Right ventricle myocardium inferior (tissue), 1 donor: ENCODE measurements at places on chromosomes 5 and 9.

GRCh38 chr5:76269932-76270610, 133.0 kb upstream of the IQGAP2 start:
- no peak for DNase-seq

DNA sequence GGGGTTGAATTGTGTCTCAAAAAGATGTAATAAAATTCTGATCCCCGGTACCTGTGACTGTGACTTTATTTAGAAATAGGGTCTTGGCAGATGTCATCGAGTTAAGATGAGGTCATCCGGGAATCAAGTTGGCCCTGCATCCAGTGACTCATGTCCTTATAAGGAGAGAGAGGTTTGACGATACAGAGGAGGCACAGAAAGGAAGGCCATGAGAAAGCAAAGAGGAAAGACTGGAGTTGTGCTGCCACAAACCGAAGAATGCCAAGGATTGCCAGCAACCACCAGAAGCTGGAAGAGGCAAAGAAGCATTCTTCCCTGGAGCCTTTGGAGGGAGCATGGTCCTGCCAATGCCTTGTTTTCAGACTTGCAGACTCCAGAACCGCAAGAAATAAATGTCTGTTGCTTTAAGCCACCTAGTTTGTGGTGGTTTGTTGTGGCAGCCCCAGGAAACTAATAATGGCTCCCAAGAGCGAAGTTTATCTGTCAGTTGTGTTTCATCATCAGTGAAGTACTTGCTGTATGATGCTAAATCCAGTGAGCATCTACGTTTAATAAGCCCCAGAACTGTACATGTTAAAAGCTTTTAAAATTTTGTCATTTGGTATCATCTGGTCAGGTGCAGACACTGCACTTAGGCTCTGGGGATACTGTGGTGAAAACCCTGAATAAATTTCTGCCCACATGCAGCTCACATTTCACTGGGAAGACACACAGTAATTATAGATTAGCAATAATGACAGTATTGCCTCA, 114.8 kb downstream of the TLE4 start:
- no peak for DNase-seq

GRCh38 chr9:92517046-92517445, 18.7 kb downstream of the ECM2 start:
- no peak for DNase-seq

DNA sequence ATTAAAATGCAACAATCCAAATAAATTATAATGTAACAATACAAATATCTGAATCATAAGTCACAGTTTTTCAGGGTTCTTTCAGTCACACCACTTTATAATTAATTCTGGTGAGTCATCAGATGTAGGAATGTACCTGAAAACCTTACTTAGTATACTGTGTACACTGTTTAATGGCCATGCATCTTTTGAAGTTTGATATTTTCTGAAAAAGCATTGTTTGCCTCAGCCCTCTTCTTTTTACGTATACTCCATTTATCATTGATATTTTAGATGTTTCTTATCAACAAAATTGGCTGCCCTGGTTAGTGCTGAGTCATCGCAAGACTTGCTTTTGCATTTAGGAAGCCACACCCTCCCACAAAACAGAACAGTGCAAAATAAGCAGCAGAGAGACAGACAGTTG, 218.6 kb downstream of the PJA2 start:
- peak; percentile 34 for DNase-seq

DNA sequence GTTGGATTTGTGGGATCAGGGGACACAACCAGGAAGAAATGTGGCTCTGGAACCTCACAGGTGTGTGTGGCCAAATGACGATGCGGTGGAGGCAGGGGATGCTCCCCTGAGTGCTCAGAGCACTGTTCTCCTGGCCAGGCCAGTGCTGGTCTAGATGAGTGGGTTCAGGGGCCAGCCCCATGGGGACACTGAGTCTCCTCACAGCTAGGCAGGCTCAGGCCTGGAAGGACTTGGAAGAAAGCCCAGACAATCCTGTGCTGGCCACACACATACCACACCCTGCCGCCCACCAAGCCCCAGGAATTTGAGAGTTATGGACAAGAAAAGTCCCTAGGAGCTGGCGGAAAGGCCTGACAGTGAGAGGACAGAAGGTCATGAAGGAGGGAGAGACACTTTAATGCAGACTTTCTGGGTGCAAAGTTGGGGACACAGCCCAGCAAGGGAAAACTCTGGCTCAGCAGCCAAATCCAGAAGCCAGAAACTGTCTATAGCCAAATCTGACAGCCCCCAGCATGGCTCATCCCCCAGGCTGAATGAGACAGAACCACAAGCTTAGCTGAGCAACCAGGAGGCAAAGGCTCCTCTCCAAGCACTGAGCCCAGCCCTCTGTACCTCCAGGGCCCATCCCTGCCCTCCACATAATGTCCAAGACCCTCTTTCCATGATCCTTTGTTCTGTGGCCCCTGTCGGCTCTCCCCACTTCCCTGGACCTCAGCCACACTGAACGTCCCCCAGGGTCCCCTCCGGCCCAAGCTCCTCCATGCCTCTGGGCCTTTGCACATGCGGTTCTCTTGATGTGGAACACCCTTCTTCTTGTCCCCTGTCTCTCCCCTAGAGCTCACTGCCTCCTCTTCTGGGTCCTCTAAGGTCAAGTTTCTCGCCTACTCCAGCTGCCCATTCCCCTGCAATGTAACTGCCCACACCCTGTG, 22.4 kb downstream of the LHX6 start:
- no peak for DNase-seq

- no peak for DNase-seq
Measured at GRCh38 chr5:90293931-90294330, 115.6 kb downstream of the CETN3 start.

- no peak for DNase-seq
Measured at GRCh38 chr9:137116728-137117127, 2.2 kb upstream of the DPP7 start.

DNA sequence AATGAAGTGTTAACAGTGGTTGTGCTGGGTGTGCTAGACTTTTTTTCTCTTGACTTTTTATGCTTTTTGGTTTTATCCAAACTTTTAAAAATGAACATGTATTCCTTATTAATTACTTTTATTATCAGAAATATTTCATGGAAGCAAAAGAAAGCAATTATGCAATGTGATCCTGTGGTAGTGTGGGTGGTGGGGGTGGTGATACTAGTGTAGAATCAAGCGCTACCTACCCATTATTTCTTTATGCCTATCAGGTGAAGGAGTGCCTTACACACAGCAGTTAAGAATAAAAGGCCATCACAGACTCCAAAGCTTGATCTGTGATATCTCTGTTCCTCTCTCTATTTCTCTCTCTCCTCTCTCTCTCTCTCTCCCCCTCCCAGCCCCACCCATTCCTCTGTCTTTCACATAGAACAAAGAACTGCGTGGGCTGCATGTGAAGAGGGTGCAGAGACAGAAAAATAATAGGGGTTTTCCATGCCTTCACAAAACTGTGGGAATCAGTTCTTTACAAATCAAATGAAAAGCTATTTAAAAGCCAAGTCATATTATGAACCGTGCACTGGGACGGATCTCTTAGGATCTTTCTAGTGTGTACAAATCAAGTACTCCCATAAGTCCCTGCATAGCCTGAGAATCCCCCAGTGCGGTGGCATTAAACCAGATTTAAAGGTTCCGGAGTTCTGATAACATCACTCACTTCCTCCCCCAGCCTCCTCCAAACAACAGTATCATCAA, 351.2 kb downstream of the RAB3C start:
- no peak for DNase-seq

DNA sequence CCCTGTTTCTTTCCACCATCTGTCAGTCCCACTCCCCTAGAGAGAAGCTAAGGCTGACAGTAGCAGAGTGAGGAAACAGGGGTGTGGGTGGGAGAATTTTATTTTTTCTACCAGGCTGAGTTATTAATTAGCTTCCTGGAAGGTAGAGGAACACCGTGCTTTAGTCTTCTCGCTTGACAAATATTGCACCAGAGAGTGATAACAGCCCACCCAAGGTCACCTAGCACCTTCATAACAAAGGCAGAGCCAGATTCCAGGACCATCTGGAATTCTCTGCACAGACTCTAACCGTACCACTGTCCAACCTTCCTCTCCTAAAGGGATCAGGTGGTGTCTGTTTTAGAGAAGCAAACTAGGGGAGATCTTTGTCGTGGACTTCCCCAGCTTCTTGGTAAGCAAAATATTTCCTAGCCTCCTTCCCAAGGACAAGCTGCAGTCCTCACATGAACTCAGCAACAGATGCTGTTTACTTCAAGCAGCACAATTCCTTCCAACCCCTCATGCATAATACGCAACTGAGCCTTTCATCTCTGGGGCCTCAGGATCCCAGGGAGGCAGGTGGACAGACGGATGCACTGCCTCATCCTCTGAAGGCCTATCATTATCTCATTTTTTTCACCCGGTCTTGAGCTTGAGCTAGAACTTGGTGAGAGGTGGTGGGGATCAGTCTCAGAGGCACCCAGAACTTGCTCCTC, 308.7 kb upstream of the BRINP1 start:
- no peak for DNase-seq

DNA sequence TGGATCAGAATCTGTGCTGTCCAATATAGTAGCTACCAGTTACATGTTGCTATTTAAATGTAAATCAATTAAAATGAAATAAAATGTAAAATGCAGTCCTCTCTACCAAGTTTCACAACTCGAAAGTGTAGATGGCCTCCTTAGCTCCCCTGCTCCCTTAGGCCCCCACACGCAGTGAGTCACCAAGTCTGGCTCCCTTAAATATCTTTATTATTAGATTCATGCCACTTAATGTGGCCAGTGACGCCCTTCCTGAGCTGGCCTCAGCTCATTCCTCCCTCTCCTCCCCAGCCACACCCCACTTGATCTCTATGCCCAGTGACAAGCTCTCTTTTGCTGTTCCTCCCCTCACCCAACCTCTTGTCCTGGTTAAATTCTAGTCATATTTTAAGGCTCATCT, 88.4 kb upstream of the DNAH5 start:
- no peak for DNase-seq

GRCh38 chr9:121729769-121730562, 78.5 kb downstream of the DAB2IP start:
- no peak for DNase-seq

- DNase-seq, result no peak
Measured at GRCh38 chr5:74630453-74631066, 10.0 kb downstream of the ENC1 start.

DNA sequence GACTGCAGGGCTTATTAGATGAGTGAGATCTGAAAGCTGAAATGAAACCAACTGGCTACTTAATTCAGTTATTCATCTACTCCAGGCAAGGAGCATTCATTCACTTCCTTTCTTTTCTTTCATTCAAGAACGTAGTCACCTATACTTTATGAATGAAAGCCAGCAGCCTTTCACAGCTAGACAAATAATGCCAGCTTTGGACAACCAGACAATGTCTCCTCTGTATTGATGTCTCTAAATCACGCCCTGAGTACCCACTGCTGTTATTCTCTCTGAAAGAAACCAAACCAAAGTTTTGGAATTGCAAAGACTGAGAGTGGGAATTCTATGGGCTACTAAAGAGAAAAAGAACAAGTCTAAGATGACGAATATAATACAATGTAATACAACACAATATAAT, 121.2 kb upstream of the PTPN3 start:
- DNase-seq, result no peak

GRCh38 chr5:89071941-89072331, 189.0 kb upstream of the MEF2C start:
- DNase-seq, result no peak

DNA sequence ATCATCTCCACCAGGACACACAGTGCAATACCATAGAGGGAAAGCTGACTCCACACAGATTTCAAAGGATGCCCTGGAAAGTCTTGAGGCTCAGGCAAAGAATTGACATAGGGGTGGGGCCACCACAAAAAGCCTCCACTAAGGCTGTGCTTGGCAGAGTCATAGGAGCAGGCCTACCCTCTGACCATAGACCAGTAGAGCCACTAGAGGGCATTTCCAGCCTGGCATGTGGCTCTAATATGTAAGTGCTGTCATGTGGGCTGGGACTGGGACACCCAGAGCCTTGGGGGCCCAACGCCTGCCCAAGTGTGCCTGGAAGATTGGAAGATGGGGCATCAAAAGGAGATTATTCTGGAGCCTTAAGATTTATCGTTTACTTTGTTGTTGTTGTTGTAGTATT, 726.0 kb downstream of the DNAH5 start:
- DNase-seq, result no peak

GRCh38 chr5:95962475-95962773, 773 bp upstream of the ELL2 start:
- no peak for DNase-seq

- no peak for DNase-seq
Measured at GRCh38 chr9:107312376-107313050, 29.4 kb downstream of the RAD23B start.

DNA sequence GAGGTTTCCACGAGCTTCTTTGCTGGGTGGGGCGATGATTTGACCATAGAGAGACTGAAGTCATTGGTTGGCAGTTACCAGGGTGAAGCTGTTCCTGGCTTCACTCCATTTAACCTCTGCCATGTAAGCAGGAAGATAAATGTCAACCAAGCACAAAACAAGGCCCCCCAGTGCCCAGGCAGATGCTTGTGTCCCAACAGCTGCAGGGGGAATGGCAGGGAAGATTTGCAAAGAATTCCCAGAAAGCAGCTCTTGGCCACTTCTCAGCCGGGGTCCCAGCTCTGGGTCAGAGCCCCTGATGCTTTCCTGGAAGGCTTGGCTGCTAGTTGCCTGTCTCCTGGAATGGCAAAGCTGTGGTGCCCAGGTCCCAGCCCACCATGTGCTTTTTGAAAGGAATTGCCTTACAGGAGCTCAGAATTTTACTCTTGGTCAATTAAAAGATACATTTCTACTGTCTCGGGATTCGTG, 383.4 kb downstream of the ENC1 start:
- DNase-seq, result no peak

DNA sequence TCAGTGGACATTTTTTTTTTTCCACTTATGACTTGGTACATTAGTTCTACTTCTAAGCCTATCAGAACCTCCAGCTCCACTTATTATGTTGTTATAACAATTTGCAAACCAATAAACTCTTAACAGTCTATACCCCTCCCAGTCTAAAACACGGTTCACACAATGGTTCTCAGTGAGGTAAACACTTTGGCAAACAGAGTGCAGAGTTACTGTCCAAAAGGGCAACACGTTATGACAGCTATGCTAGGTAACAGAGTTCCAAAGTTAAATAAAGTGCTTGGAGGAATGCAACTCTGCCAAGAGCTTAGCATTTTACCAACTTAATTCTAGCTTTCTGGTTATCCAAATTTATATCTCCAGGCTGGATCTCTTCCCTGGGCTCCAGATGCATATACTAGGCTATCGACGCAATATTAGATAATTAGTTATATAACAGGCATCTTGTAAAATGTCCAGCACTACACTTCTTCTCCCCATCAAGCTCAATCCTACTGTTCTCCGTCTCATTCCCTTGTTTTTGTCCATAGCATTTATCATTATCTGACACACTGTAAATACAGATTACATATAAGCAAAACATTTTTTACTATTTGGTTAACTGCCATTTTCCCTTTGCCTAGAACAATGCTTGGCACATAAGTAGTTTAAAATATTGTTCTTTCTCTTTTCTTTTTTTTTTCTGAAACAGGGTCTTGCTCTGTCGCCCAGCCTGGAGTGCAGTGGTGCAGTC, 14.3 kb downstream of the FNBP1 start:
- no peak for DNase-seq

GRCh38 chr9:93324191-93324834, 127.2 kb upstream of the FAM120A start:
- no peak for DNase-seq
